ENCODE measurements at places on chromosomes 11 and 22. TPM values are rescaled to one million over a fixed set of nuclear protein-coding genes. Genes with fewer than 3 reads are reported as not detected.

The DNAJB13 gene
- 0.16 TPM for polyA plus RNA-seq

The TUB gene
- 12.9 TPM for polyA plus RNA-seq

The OR4C5 gene
- not detected for polyA plus RNA-seq

The VSIG10L2 gene
- 0.44 TPM for polyA plus RNA-seq

The ELFN2 gene
- polyA plus RNA-seq = 0.30 TPM

DNA sequence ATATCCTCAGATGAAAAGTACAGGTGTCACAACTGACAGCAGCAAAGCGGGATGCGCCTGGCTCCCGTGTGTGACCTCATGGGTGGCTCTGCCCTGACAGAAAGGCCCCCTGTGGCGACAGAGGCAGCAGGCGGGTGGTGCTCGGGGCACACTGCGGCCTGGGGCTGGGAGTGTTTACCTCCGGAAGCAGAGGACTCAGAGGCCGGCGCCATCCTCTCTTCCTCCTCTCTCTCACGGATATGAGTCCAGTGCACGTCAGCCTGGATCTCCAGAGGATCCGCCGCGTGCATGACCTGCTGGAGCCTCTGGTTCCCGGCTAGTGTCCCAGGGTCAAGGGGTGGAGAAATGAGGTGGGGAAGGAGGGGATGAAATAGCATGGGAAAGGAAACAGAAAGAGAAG is 53.2 kb upstream of the BID start:
- no peak for DNase-seq
- H3K4me3 ChIP-seq = no peak overlapping the region
- no peak overlapping the region for H3K27ac ChIP-seq
- H3K27me3 ChIP-seq = no peaks in the 10 kb centered on the region
- H3K4me1 ChIP-seq = no peaks in the 10 kb centered on the region
- H3K36me3 ChIP-seq = peaks cover 21% of the 10 kb centered on the region

- no peak overlapping the region for H3K4me3 ChIP-seq
- DNase-seq = no peak
- no peaks in the 10 kb centered on the region for H3K36me3 ChIP-seq
- no peaks in the 10 kb centered on the region for H3K27me3 ChIP-seq
- no peak overlapping the region for H3K27ac ChIP-seq
Measured at GRCh38 chr11:116690611-116691010, 82.2 kb downstream of the BUD13 start.

DNA sequence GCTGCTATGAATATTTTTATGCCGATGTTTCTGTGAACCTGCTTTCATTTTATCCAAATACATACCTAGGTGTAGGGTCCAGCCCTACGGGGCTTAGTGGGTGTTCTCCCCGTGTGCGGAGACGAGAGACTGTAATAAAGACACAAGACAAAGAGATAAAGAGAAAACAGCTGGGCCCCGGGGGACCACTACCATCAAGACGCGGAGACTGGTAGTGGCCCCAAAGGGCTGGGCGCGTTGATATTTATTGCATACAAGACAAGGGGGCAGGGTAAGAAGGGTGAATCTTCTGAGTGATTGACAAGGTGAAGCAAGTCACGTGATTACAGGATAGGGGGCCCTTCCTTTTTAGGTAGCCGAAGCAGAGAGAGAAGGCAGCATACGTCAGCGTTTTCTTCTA is 920.1 kb downstream of the BRD1 start:
- H3K4me1 ChIP-seq = no peaks in the 10 kb centered on the region
- no peak overlapping the region for H3K4me3 ChIP-seq
- no peaks in the 10 kb centered on the region for H3K36me3 ChIP-seq
- H3K27ac ChIP-seq = no peak overlapping the region
- no peak for DNase-seq
- H3K27me3 ChIP-seq = no peaks in the 10 kb centered on the region

GRCh38 chr11:47480762-47481161 is 31.8 kb upstream of the RAPSN start:
- H3K4me3 ChIP-seq = no peak overlapping the region
- DNase-seq = no peak
- peaks cover 16% of the 10 kb centered on the region for H3K4me1 ChIP-seq
- H3K27me3 ChIP-seq = no peaks in the 10 kb centered on the region

GRCh38 chr11:46465683-46466082 is 74.1 kb upstream of the CHRM4 start:
- peaks cover 12% of the 10 kb centered on the region for H3K4me1 ChIP-seq
- H3K4me3 ChIP-seq = no peak overlapping the region
- DNase-seq = no peak

DNA sequence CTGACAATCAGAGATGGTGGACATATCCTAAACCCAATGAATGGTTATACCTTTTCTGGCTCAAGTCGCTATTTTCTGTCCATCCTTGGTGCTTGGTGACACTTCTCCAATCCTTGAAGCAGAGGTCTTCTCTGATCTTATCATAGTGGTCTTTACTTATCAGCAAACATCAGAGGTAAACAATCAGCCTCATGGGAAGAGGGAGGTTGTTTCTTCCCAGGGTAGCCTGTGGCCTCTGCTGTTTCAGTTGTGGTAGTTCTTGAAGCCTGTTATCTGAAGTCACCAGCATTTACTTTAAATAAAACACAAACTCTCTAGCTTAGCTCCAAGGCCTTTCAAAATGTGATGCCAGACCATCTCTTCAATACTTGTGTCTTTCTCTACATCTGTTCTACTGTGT is 66.7 kb downstream of the RRM1 start:
- no peak overlapping the region for H3K27ac ChIP-seq
- no peaks in the 10 kb centered on the region for H3K36me3 ChIP-seq
- H3K4me3 ChIP-seq = no peak overlapping the region

- no peaks in the 10 kb centered on the region for H3K36me3 ChIP-seq
- H3K27me3 ChIP-seq = no peaks in the 10 kb centered on the region
- DNase-seq = no peak
- peaks cover 5% of the 10 kb centered on the region for H3K4me1 ChIP-seq
Measured at GRCh38 chr11:76626266-76626665, 44.3 kb downstream of the LRRC32 start.

- H3K4me3 ChIP-seq = no peak overlapping the region
- DNase-seq = no peak
- H3K4me1 ChIP-seq = peaks cover 6% of the 10 kb centered on the region
- H3K27me3 ChIP-seq = no peaks in the 10 kb centered on the region
- H3K27ac ChIP-seq = no peak overlapping the region
Measured at GRCh38 chr11:130052567-130052966, 17.1 kb upstream of the APLP2 start.

- no peaks in the 10 kb centered on the region for H3K4me1 ChIP-seq
- H3K27me3 ChIP-seq = peaks cover 6% of the 10 kb centered on the region
- H3K4me3 ChIP-seq = no peak overlapping the region
- no peak overlapping the region for H3K27ac ChIP-seq
- no peaks in the 10 kb centered on the region for H3K36me3 ChIP-seq
Measured at GRCh38 chr11:73259406-73260126, 12.6 kb upstream of the P2RY6 start.

- H3K36me3 ChIP-seq = peaks cover 24% of the 10 kb centered on the region
- no peak overlapping the region for H3K27ac ChIP-seq
- peak overlapping the region; percentile 89 for H3K4me3 ChIP-seq
- H3K27me3 ChIP-seq = no peaks in the 10 kb centered on the region
- DNase-seq = no peak
Measured at GRCh38 chr11:64809781-64810241, 540 bp downstream of the MEN1 start.

- no peaks in the 10 kb centered on the region for H3K27me3 ChIP-seq
- DNase-seq = no peak
- H3K36me3 ChIP-seq = no peaks in the 10 kb centered on the region
- peaks cover 8% of the 10 kb centered on the region for H3K4me1 ChIP-seq
- no peak overlapping the region for H3K4me3 ChIP-seq
- H3K27ac ChIP-seq = no peak overlapping the region
Measured at GRCh38 chr11:72597721-72598120, 76.5 kb downstream of the PDE2A start.

GRCh38 chr22:45426387-45426786 is 12.9 kb downstream of the RIBC2 start:
- no peaks in the 10 kb centered on the region for H3K36me3 ChIP-seq
- H3K27ac ChIP-seq = no peak overlapping the region
- H3K27me3 ChIP-seq = no peaks in the 10 kb centered on the region
- H3K4me1 ChIP-seq = no peaks in the 10 kb centered on the region

DNA sequence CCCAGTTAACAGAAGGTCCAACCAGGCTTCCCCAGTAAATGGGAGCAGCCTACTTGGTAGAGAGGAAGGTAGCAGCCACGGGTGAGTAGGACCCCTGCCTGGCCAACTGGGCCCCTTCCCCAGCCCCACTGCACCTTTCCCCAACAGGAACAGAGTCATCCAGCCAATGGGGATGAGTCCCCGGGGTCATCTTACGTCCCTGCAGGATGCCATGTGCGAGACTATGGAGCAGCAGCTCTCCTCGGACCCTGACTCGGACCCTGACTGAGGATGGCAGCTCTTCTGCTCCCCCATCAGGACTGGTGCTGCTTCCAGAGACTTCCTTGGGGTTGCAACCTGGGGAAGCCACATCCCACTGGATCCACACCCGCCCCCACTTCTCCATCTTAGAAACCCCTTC is 6.6 kb downstream of the RIC8A start:
- H3K4me1 ChIP-seq = peaks cover 12% of the 10 kb centered on the region
- no peaks in the 10 kb centered on the region for H3K36me3 ChIP-seq

- DNase-seq = no peak
- no peak overlapping the region for H3K27ac ChIP-seq
- H3K36me3 ChIP-seq = no peaks in the 10 kb centered on the region
- no peak overlapping the region for H3K4me3 ChIP-seq
Measured at GRCh38 chr11:12321217-12321937, 56.0 kb upstream of the PARVA start.

DNA sequence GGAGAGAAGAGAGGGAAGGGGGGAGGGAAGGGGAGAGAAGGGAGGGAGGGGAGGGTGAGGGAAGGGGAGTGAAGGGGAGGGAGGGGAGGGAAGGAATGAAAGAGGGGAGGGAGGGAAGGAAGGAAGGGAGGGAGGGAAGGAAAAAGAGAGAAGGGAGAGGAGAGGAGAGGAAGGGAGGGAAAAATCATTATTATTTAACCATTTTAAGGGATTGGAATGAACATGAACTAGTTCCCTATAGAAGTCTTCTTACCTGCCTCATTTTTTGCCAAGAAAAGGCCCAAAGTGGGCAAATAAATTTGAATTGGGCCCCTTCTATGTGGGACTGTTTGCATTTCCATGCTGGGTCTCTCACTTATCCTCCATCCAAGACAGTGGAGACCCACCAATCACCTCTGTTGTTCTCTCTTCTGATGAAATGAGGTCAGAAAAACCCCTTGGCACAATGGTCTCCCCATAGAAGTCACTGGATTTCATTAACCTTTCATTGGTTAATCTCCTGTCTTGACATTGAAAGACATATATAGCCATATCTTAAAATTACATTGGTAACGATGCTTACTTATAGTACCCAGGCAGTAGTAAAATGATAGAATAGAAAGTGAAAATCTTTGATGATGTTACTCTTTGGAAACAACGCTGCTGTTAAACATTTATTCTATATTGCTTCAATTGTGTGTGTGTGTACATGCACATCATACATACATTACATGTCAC is 80.1 kb upstream of the ASPHD2 start:
- no peak for DNase-seq
- no peaks in the 10 kb centered on the region for H3K27me3 ChIP-seq
- no peaks in the 10 kb centered on the region for H3K4me1 ChIP-seq
- no peak overlapping the region for H3K4me3 ChIP-seq
- no peak overlapping the region for H3K27ac ChIP-seq

DNA sequence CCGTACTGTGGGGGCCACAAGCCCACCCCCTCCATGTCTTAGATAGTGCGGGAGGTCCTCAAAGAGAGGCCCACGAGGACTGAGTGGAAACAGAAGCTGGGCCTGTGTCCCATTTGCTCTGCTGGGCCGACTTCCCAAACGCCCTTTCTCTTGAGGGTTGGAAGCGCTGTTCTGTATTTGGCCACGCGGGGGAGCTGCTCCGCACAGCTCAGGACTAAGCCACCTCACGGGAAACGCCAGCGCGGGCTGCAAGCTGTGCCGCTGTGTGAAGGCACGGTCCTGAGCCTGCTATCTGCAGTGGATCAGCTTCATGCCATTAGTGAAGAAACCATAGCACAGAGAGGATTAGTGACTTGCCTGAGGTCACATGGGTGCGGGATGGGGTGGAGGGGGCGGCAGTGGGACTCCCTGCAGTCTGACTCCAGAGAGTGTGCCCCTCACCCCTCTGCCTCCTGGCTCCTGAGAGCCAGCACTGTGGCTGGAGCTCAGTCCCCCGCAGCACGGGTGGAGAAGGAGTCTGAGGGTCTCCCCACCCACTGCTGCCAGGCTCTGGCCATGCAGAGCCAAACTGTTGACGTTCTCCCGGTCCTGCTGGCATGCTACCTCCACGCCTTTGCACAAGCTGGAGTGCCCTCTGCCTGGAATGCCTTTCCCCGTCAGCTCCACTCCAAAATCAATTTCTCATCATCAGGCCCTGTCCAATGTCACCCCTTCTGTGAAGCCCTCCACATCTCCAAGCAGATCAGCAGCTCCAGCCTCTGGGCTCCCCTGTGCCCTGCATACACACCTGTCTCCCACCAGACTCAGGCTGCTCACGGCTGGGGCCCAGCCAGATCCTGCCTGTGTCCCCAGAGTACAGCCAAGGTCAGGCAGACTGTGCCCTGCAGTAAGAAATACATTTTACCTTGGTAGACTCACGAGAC is 51.5 kb upstream of the LRRC32 start:
- H3K27me3 ChIP-seq = no peaks in the 10 kb centered on the region
- H3K4me1 ChIP-seq = no peaks in the 10 kb centered on the region
- DNase-seq = peak; percentile 86
- H3K4me3 ChIP-seq = no peak overlapping the region
- H3K27ac ChIP-seq = no peak overlapping the region

DNA sequence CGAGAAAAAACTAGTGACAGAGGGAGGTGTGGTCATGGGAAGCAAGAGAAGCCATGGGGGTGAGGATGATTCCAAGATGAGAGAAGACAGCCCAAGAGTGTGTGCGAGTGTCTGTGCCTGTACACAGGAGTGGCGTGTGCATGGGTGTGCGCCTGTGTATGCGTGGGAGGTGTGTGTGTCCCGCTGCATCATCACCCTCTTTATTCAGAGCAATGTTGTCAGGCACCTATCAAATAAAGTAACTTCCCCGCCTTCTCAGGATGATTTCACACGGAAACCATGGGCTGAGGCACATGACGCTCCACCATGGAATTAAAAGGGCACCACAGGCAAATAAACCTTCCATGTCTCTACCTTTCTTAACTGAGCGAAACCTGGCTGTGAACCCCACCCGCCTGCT is 24.6 kb downstream of the MS4A10 start:
- H3K27ac ChIP-seq = no peak overlapping the region
- H3K27me3 ChIP-seq = no peaks in the 10 kb centered on the region
- no peak overlapping the region for H3K4me3 ChIP-seq

DNA sequence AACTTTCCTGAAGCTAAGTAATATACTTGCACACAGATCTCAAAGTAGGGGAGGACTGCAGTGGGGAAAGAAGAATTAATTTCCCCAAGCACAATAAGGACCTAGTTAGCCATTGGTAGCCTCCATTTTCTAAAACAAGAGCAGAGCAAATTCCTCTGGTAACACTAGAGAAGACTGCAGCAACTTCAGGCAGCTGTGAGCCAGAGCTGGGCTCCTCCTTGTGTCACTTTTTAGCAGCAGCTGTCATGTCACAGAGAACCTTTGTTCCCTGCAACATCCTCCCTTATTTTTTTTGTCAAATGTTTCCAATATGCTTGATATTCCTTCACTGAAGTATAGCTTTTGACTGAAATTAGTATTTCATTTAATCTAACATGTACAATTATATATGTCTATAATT is 54.4 kb downstream of the RRAS2 start:
- no peak overlapping the region for H3K4me3 ChIP-seq
- no peak for DNase-seq
- no peaks in the 10 kb centered on the region for H3K36me3 ChIP-seq
- peaks cover 19% of the 10 kb centered on the region for H3K4me1 ChIP-seq

- no peaks in the 10 kb centered on the region for H3K27me3 ChIP-seq
- H3K4me1 ChIP-seq = no peaks in the 10 kb centered on the region
- H3K27ac ChIP-seq = no peak overlapping the region
- no peaks in the 10 kb centered on the region for H3K36me3 ChIP-seq
- no peak overlapping the region for H3K4me3 ChIP-seq
Measured at GRCh38 chr11:86795511-86795910, 4.8 kb upstream of the PRSS23 start.
